ENCODE measurements at places on chromosomes 5 and 9.

- no peak for DNase-seq
These were observed 24.7 kb downstream of the DNAJA1 start for GRCh38 chr9:33049680-33050361.

DNA sequence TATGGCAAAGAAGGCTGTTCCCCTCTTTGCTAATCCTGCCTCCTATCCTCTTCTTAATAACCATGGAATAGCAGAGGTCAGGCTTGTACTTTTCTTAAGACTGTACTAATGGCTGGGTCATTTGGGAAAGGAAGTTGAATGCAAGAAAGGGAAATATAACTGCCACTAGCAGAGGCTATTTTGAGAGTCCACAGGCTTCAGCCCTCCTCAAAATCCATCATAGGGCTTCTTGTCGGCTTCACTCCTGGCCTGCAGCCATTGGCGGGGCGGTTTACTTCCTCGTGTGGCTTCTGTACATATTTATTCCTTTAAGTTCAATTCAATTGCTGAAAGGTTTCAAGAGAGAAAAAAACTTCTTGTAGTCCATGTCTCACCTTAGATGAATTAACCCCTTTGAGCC lies 2.8 kb upstream of the PARP8 start:
- DNase-seq, result no peak

DNA sequence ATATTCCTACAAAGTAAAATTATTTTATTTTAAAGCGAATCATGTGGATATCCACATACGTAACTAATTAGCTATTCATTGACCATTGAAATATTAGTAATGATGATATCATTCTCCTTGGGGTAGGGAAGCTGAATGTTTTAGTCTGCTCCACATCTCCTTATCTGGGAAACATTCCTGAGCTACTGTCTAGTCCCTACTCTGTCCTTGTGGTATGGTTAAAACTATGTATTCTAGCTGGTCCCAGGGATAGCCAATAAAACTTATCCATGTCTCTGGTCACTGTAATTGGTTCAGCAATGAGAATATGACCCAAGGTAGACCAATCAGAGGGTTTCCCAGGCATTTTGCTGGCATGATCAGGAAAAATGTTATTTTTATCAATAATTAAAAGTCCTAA lies 76.0 kb upstream of the DAP start:
- no peak for DNase-seq

DNA sequence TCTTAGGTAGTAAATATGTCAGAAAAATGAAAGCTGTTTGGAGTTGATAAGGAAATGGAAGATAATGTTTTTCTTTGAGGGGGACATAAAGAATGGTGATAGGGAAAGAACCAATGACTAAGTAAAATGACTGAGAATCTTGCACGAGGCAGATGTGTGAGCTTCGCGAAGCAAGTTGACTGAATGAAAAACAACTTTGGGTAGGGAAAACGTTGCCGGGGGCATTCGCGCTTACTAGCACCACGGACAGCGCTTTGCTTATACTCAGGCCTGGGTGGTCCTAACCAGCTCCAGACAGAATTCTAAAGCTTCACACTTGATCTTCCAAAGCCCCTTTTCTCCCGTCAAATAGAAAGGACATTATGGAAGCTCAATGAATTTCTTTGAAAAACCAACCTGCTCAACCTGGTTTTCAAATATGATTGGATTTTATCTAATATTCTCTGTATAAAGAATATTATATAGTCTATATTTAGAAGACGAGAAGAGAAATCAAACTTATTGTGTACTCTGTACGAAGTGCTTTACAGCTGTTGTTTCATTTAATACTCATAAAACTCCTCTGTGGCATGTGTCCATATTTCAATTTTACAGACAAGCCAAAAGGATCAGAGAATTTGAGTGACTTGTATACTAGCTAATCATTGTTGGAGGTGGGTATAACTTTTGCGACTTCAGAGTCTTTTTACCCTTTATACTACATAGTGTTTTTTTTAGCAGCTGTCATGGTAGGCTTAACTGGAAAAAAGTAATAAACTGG lies 1.9 kb upstream of the CDKN2B start:
- DNase-seq, result no peak

DNA sequence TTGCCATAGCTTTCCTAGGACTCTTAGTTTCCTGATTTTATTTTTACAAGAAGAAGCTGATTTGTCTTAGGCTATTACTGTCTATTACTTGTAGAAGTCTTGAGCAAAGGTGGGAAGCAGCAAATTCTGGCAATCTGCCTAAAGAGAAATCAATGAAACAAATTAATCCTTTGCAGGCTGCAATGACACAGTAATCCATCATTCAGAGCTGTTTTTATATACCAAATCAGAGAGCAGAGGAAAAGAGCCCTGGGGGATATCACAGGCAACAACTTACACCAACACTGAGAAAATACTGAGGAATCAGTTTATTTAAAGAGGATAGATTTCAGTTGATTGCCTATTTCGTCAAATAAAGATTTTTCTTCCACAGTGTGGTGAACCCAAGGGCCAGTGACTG lies 13.6 kb downstream of the NR2F1-AS1 start:
- DNase-seq, result no peak

DNA sequence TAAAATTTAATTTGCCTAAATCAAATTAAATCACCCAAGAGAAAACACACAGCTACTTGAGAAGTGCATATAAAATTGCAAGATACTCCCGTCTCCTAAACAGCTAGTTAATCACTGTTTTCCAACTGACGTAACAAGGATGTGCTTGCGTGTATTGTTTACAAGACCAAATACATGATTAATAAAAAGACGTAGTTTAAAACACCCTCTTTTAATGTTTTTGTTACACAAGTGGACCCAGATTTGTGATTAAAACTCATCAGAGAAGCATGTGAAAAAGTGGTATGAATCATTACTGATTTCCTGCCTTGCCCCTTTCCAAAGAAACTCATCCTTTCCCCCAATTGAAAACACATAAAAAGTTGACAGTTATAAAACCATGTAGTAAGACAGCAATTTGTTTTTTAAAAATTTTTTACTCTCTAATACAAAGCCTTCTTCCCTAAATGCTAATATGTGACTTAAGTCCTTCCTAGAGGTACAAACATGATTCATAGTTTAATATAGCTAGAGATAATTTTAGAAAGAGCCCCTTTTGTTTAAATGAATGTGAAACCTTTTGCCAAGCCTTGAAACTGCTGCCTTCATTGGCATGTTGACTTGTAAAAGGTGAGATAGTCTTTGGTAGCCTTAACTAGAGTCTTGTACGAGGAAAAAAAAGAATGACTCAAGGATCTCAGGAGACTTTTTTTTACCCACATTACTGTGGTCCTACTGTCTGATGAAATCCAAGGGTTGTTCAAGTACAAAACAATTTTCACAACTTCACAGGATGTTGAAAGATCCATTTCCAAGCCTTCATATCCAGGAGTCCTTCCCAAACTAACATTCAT lies 61.4 kb upstream of the FST start:
- no peak for DNase-seq

GRCh38 chr5:9373571-9373970 lies 172.3 kb downstream of the SEMA5A start:
- no peak for DNase-seq
